Tibial artery (tissue), 4 donors: ENCODE measurements at places on chromosomes 7 and 10.

GRCh38 chr7:155203882-155204691, 93.6 kb upstream of the INSIG1 start:
- H3K36me3 ChIP-seq: no peaks in the 10 kb centered on the region
- no peak overlapping the region for H3K27ac ChIP-seq

DNA sequence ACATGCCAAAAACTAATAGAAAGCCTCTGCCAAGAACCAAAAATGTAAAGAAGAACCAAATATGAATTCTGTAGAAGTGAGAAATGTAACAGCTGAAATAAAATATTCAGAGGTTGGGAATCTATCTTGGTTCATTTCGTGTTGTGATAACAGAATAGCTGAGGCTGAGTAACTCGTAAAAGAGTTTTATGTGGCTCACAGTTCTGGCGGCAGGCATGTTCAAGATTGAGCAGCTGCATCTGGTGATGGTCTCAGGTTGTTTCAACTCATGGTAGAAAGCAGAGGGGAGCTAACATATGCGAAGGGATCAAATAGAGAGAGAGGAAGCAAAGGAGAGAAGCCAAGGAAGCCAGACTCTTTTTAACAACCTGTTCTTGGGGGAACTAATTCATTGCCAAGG, 717.2 kb downstream of the TNS3 start:
- H3K36me3 ChIP-seq: no peaks in the 10 kb centered on the region
- H3K4me3 ChIP-seq: no peak overlapping the region
- no peaks in the 10 kb centered on the region for H3K4me1 ChIP-seq
- H3K27me3 ChIP-seq: no peaks in the 10 kb centered on the region
- DNase-seq: no peak

GRCh38 chr7:105277341-105277740, 111.4 kb downstream of the SRPK2 start:
- no peaks in the 10 kb centered on the region for H3K4me1 ChIP-seq
- DNase-seq: no peak
- H3K27me3 ChIP-seq: no peaks in the 10 kb centered on the region
- H3K27ac ChIP-seq: no peak overlapping the region

DNA sequence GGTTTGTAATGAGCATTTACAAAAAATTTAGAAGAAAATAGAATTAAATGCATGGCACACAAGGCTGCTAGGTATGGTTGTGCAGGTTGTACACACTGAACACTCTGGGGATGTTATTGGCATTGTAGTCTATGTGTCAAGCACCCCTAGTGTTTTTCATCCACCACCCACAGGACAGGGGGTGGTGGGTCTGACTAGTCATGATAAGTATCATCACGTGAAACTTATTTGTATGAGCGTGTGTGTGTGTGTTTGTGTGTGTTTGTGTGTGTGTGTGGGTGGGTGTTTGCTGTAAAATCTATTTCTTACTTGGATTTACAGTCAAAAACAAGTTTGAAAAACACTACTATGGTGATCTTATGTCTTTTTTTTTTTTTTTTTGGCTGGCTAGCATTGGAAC, 66.5 kb downstream of the MAP3K8 start:
- H3K27ac ChIP-seq: no peak overlapping the region
- no peaks in the 10 kb centered on the region for H3K4me1 ChIP-seq
- DNase-seq: no peak
- H3K36me3 ChIP-seq: no peaks in the 10 kb centered on the region
- no peaks in the 10 kb centered on the region for H3K27me3 ChIP-seq

DNA sequence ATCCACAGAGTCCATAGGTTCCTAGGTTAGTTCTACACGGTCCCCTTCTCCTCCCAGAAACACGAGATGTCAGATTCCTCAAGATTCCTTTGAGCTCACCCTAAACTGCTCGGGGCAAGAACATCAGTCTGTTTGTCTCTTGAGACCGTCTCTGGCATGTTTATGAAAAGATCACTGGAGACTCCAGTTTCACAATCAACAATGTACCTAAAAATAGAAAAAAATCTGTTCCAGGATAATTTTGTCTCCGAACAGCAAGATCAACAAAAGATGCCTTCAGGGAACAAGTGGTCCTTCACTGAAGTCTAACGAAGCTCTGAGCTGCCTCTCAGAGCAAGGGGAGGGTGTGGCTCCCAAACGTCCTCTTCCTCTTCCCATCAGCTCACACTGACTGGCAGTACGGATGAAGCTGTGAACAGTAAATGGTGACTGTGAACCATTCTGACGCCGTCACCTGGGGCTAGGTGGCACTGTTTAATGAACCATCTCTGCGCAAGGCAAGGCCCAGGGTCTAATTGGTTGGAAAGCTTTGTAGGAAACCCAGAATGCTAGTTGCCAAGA, 156.2 kb upstream of the LYZL1 start:
- no peaks in the 10 kb centered on the region for H3K27me3 ChIP-seq
- H3K36me3 ChIP-seq: no peaks in the 10 kb centered on the region
- no peak for DNase-seq
- H3K4me3 ChIP-seq: no peak overlapping the region
- peaks cover 12% of the 10 kb centered on the region for H3K4me1 ChIP-seq
- H3K27ac ChIP-seq: peak overlapping the region; percentile 47

DNA sequence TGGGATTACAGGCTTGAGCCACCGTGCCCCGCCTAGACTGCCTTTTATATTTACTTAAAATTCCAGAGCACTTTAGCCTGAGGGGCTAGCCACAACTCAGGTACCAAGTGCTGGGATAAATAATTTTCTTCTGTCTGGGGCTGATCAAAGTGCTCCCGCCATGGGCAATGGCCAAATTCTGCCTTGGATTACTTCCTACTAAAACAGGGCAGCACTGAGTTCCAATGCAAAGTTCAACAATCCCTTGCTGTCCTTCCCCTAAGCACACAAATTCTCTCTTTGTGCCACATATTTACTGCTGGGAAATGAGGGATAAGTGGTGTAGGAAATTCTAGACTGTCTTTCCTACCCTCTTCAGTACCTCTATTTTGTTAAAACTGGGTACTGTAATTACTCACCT, 34.4 kb upstream of the ZNF92 start:
- DNase-seq: no peak
- no peaks in the 10 kb centered on the region for H3K27me3 ChIP-seq
- no peak overlapping the region for H3K27ac ChIP-seq
- no peak overlapping the region for H3K4me3 ChIP-seq
- H3K36me3 ChIP-seq: no peaks in the 10 kb centered on the region

DNA sequence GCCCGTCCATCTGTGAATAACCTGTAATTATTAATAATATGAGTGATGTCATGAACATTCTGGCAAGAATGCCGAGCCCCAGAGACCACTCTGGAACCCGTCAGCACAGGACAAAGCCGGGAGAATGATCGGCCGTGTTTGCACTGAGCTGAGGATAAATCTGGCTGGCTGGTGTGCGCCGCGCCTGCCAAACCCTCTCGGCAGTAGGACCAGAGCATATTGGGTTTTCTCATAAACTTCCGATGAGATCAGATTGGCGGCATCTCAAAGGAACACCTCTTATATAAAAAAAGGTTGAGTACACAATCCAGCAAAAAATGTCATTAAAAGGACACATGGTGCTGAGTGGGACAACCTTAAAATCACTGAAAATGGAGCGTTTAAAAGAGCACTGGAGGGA, 296.0 kb upstream of the MKI67 start:
- H3K27me3 ChIP-seq: no peaks in the 10 kb centered on the region
- DNase-seq: no peak
- no peaks in the 10 kb centered on the region for H3K4me1 ChIP-seq
- H3K27ac ChIP-seq: no peak overlapping the region
- H3K4me3 ChIP-seq: no peak overlapping the region
